HTR-8/SVneo (cell line): ENCODE measurements at places on chromosomes 5 and 9.

DNA sequence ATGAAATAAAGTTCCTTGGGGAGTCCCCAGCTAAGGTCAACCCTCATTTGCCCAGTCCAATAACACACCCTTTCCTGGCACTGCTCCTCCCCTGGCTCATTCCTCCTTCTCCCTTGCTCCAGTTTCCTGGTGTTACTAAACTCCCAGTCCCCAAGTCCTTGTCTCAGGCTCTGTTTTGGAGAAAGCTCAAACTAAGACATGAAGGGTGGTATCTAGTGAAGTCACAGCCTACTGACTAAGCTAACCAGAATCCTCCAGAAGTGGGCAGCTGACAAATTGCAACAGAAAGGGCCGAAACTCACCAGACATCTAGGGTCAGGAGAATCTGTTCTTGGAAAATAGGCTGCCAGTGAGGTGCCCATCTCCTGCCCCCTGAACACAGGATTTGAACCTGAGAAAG is 118.7 kb upstream of the NEK6 start:
- no peak for DNase-seq

GRCh38 chr9:135491764-135492163 is 8.7 kb upstream of the MRPS2 start:
- DNase-seq: no peak

DNA sequence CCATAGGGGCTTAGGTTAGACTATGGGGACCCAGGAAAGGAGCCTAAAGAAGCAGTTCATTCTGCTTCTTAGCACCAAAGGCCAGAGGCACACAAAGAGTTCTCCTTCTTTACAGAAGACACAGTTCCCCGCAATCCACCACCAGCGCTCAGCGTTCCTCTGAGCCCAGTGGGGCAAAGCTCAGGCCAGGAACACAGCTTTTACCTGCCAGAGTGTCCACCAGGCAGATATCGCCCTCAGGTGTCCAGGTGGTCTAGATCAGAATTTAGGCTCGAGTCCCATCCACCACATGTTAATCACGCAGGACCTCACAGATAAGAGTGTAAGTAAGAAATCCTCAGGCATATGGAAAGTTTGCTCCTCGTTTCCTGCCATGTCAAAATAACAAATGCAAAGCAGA is 53.0 kb downstream of the UBE2QL1 start:
- DNase-seq: no peak

- DNase-seq: peak; percentile 54
These were observed 21.0 kb downstream of the CSF1R start for GRCh38 chr5:150065346-150065745.

DNA sequence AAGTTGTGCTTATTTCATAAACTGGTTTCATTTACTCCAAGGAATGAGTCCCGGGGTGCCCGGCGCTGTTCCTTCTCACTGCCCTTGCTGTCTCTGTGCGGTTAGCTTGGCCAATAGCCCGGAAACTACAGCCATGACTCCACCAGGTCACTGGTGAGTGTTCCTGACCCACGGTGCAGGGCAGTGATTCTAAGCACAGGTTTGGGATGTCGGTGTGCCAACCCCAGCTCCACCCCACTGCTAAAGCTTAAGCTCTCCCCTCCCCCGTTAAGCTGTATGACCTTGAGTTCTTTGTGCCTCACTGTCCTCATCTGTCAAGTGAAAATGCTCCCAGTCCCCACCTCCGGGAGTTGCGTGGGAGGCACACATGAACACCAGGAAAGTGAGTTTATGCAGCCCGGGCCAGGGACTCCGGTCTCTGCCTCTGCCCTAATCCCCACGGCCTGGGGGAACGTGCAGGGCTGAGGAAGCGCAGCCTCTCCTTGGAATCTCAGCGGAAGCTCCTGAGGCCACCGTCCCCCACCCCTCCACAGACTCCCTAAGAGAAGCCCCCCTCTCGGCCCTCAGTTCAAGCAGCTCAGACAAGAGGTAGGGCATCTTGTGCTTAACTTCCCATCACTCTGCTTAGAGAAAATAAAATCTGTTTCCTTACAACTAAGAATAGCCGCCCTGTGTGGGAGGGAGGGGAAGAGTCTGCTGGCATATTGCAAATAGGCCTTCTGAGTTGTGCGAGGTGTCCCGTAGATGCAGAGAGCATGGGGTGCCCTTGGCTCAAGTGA is 92.0 kb upstream of the RAI14 start:
- no peak for DNase-seq

GRCh38 chr5:171714261-171714660 is 71.4 kb upstream of the SMIM23 start:
- DNase-seq: no peak
